ENCODE measurements at places on chromosomes 1 and 21. TPM values are rescaled to one million over a fixed set of nuclear protein-coding genes. Genes with fewer than 3 reads are reported as not detected.

- no peak overlapping the region for H3K4me3 ChIP-seq
- peaks cover 14% of the 10 kb centered on the region for H3K4me1 ChIP-seq
- H3K27me3 ChIP-seq = no peaks in the 10 kb centered on the region
- peaks cover 42% of the 10 kb centered on the region for H3K36me3 ChIP-seq
- DNase-seq = no peak
Measured at GRCh38 chr1:223742856-223743517, 30.6 kb downstream of the CAPN2 start.

GRCh38 chr1:10979483-10979920, 33.0 kb upstream of the TARDBP start:
- no peak overlapping the region for H3K27ac ChIP-seq
- H3K4me1 ChIP-seq = peaks cover 2% of the 10 kb centered on the region
- no peak overlapping the region for H3K4me3 ChIP-seq
- H3K36me3 ChIP-seq = no peaks in the 10 kb centered on the region

- no peak overlapping the region for H3K4me3 ChIP-seq
- no peaks in the 10 kb centered on the region for H3K27me3 ChIP-seq
- DNase-seq = no peak
- H3K36me3 ChIP-seq = no peaks in the 10 kb centered on the region
- peak overlapping the region; percentile 56 for H3K27ac ChIP-seq
- H3K4me1 ChIP-seq = peaks cover 27% of the 10 kb centered on the region
Measured at GRCh38 chr1:6961905-6962477, 176.7 kb downstream of the CAMTA1 start.

GRCh38 chr1:103783944-103784377, 34.3 kb downstream of the AMY1C start:
- H3K4me1 ChIP-seq = no peaks in the 10 kb centered on the region
- no peak for DNase-seq
- no peak overlapping the region for H3K4me3 ChIP-seq
- H3K36me3 ChIP-seq = no peaks in the 10 kb centered on the region
- no peak overlapping the region for H3K27ac ChIP-seq
- no peaks in the 10 kb centered on the region for H3K27me3 ChIP-seq

DNA sequence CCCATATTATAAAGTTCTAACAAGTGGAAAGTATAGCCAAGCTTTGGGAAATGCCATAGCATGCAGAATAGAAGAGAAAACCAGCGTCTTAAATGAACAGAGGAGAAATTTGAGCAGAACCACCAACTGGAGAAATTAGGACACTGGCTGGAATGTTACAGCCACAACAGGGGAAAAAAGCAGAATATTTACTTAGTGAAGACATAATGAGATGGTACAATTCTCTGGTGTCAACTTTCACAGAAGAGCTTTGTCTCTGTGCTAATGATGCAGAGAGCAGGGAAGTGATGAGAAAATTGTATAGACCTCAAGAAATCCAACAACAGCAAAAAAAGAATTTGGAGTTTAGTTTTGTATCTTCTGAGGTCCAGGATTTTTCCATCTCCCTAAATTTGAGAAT, 249.7 kb downstream of the KIF26B start:
- no peak for DNase-seq
- H3K4me3 ChIP-seq = no peak overlapping the region
- no peaks in the 10 kb centered on the region for H3K36me3 ChIP-seq
- peaks cover 21% of the 10 kb centered on the region for H3K27me3 ChIP-seq

DNA sequence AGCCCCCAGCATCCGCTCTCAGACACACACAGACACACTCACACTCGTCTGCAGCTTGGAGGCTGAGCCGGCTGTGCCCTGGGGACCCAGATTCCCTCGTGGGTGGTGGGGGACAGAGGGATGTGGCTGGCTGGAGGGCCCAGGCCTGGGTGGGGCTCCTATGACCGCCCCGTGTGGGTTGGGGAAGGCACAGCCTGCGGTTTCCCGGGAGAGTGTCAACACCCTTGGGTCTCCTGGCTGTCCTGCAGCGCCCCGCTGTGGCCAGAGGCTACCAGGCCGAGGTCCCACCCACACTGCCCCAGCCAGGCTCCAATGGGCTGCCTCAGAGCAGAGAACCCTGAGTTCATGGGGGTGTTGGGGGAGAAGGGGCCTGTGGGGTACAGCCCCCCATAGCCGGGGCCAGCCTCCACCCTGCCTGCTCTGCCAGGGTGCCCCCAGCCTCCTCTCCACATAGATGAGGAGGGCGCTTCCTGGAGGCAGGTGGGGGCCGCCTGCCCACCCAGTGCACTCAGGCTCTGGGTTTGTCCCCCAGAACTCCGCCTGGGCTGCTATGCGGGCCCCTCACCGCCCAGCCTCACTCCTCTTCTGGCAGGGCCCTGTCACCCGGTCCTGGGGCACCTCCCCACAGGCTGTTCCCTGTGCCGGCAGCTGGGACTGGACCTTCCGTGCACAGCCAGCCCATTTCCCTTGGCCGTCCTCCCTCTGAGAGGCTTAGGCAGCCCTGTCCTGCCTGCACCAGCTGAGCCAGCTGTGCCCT, at the start of gene TTC34:
TTC34 (minus strand) TSS at position 159 of the 757 bp plus-strand sequence. CDS start 866 bp downstream, outside the sequence.
- H3K36me3 ChIP-seq = no peaks in the 10 kb centered on the region
- no peaks in the 10 kb centered on the region for H3K4me1 ChIP-seq
- H3K4me3 ChIP-seq = no peak within 1 kb of the TSS
- no peaks in the 10 kb centered on the region for H3K27me3 ChIP-seq

DNA sequence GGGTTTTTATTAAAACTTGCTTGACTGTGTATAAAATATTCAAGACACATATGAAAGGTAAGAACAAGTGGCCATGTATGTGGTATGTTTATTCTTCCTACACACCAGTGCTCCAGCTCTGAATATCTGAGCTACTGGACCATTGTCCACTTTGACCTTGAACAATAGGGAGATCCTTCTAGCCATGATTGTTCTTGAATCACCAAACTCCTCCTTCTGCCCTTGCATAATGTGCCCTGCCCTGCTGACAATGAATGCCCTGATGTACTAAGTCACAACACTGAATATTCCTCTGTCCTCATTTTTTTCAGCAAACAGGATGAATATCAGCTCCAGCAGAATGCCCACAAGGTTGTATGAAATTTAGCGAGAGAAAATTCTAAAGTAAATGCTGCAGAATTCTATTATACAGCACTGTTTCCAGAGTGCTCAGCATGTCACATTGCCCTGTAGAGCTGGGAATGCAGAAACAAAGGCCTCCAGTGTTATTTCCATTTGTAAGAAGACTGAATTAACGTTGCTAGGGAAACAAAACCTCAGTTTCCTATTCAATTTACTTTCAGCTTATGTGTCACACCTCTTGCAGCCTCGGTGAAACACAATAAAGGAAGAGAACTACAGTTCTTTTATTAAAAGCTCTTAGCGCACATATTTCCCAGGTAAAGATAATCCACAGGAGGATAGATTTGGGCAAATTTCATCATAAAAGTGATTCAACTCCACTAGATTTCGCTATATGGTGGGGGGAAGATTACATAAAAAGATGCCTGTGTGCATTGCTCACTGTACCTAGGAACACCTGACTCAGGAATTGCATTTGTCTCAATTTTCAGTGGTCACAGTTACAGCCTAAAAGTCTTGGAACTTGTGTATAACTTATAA, 187.4 kb upstream of the ATP1B1 start:
- DNase-seq = no peak
- no peaks in the 10 kb centered on the region for H3K36me3 ChIP-seq
- peaks cover 10% of the 10 kb centered on the region for H3K4me1 ChIP-seq

DNA sequence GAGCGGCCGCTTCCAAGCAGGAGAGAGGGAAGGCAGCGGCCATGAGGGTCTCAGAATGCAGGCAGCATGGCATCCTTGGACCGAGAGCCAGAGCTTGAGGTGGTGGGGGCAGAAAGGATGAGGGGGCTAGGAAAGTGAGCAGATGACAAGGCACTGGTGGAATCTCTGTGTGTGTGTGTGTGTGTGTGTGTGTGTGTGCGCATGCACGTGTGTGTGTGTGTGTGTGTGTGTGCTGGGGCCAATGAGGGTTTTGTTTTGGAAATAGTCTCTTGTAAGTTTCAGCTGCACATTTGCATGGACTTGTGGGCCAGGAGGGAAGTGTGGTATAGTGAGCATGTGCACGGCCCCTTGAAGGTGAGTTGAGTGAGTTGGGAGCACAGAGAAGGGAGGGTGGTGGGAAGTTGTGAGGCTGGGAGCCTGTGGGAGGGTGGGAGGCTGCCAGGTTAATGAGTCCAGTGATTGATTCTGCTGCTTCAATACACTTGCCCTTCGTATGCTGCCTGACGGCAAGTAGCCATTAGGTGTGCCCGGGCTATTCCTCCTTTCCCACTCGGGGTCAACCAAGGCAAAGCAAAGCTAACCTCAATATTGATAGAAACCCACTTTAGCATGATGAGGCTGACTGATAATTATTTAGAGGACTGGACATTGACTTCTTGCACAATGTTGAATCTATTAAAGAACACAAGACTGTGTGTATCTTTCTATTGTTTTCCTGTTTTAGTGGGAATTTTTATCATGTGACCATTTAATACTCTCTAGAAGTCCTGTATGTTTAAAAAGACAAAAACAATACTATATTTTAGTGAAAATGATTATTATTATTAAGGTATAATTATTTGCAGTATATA, 80.3 kb downstream of the PROX1 start:
- H3K36me3 ChIP-seq = no peaks in the 10 kb centered on the region
- no peak overlapping the region for H3K4me3 ChIP-seq
- H3K27me3 ChIP-seq = peaks cover 39% of the 10 kb centered on the region
- H3K27ac ChIP-seq = no peak overlapping the region

- H3K4me1 ChIP-seq = peaks cover 87% of the 10 kb centered on the region
- no peak for DNase-seq
- no peak overlapping the region for H3K4me3 ChIP-seq
- H3K27ac ChIP-seq = peak overlapping the region; percentile 24
- H3K36me3 ChIP-seq = no peaks in the 10 kb centered on the region
- H3K27me3 ChIP-seq = no peaks in the 10 kb centered on the region
Measured at GRCh38 chr1:41498804-41499203, 14.3 kb upstream of the EDN2 start.

DNA sequence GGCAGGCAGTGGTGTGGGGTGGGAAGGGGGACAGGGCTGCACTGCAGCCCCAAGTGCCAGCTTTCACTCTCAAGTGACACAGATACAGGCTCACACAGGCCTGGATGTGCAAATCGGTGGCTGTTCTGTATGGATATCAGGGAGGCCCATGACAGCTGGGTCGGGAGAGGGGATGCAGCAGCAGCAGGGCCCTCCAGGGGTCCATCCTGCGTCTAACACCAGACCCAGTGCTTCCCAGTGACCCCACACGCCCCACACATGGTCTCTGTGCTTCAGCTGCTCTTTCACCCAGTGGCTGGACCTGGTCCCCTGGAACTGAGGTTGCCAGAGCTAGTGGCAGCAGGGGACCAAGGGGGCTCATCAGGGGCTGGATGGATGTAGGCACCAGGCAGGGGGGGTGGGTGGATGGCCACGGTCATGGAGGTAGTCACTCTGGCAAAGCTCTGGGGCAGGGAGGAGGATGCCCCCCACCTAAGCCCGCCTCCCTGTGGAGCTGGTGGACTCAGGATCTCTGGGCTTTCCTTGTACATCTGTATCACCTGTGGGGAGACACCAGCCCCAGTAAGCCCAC, 13.9 kb downstream of the BTBD19 start:
- no peak for DNase-seq
- no peak overlapping the region for H3K4me3 ChIP-seq
- no peak overlapping the region for H3K27ac ChIP-seq
- no peaks in the 10 kb centered on the region for H3K36me3 ChIP-seq
- H3K27me3 ChIP-seq = no peaks in the 10 kb centered on the region

- H3K36me3 ChIP-seq = no peaks in the 10 kb centered on the region
- H3K4me3 ChIP-seq = no peak overlapping the region
- H3K27me3 ChIP-seq = no peaks in the 10 kb centered on the region
- DNase-seq = no peak
- H3K4me1 ChIP-seq = no peaks in the 10 kb centered on the region
Measured at GRCh38 chr1:63753591-63753990, 20.2 kb upstream of the ROR1 start.

DNA sequence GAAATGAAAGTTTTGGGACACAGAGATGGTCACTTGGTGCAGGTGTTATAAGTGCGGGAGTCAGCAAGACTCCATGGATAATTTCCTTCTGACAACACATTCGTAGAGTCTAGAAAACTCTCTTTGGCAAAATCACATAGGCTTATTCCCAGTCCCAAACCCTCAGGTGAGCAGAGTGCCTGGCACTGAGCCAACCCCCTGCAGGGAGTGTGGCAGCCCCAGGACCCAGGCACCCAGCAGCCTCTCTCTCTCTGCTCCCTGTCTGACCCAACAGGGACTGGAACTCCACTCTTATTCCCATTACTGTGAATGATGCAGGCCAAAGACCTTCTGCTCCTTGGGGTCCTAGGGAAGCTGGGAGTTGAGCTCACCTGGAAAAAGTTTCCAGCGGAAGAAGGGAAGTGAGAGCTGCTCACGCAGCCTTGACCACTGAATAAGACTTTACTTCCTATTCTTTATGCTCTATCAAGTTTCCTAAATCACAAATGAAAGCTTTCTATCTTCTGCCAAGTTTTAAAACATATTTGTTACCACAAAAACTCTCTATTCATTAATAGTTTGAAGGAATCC, 132.6 kb upstream of the ETV3 start:
- H3K27ac ChIP-seq = no peak overlapping the region
- no peaks in the 10 kb centered on the region for H3K36me3 ChIP-seq
- no peak overlapping the region for H3K4me3 ChIP-seq

- no peak overlapping the region for H3K27ac ChIP-seq
- H3K4me1 ChIP-seq = no peaks in the 10 kb centered on the region
- no peaks in the 10 kb centered on the region for H3K27me3 ChIP-seq
- DNase-seq = no peak
Measured at GRCh38 chr1:94503153-94503552, 38.4 kb downstream of the F3 start.

- no peaks in the 10 kb centered on the region for H3K36me3 ChIP-seq
- no peak for DNase-seq
- H3K4me3 ChIP-seq = no peak overlapping the region
- H3K4me1 ChIP-seq = no peaks in the 10 kb centered on the region
- H3K27ac ChIP-seq = no peak overlapping the region
Measured at GRCh38 chr1:210627755-210628154, 299.1 kb downstream of the HHAT start.

GRCh38 chr1:110870721-110871388, 2.1 kb upstream of the CD53 start:
- H3K4me3 ChIP-seq = no peak overlapping the region
- H3K36me3 ChIP-seq = no peaks in the 10 kb centered on the region
- peaks cover 4% of the 10 kb centered on the region for H3K27me3 ChIP-seq
- no peak overlapping the region for H3K27ac ChIP-seq
- H3K4me1 ChIP-seq = no peaks in the 10 kb centered on the region

DNA sequence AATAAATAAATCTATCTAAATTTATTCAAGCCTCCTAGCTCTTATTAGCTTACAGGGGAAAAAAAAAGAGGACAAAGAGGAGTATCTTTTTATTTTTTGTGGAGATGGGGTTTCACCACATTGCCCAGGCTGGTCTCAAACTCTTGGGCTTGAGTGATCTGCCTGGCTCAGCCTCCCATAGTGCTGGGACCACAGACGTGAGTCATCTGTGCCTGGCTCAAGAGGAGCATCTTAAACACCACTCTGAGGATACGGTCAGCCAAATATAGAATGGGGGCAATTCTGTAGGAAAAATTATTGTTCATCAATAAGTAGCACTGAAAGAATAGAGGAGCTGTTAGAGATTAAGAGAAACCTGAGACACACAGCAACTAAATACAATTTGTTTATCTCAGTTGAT, 24.1 kb downstream of the SLC45A3 start:
- H3K27me3 ChIP-seq = no peaks in the 10 kb centered on the region
- H3K4me1 ChIP-seq = no peaks in the 10 kb centered on the region
- no peak overlapping the region for H3K27ac ChIP-seq
- no peak overlapping the region for H3K4me3 ChIP-seq
- no peak for DNase-seq
- H3K36me3 ChIP-seq = no peaks in the 10 kb centered on the region

IGSF5 gene
- not detected for total RNA-seq

PCAT6 gene
- 1.9 TPM for total RNA-seq

LCE1F gene
- total RNA-seq = not detected

COL8A2 gene
- 0.05 TPM for total RNA-seq

SLC44A3 gene
- 9.6 TPM for total RNA-seq

VPS26C gene
- total RNA-seq = 42.1 TPM

NBPF4 gene
- not detected for total RNA-seq

KCNK2 gene
- total RNA-seq = 0.27 TPM

Measured in HCT116 (cell line).